Activated T-helper 2 cell treated with anti-CD3 and anti-CD28 coated beads, Interferon-gamma antibody, Interleukin-2, Interleukin-4, amounts not matched to agents 10 μg/mL and 5 μg/mL and 100 μg/mL, durations not matched to agents 14 hours and 24 hours and 36 hours (primary cell): ENCODE measurements at places on chromosomes 3 and 15.
A peak's percentile ranks its signal among the peaks of the same experiment; 100 is the strongest.

DNA sequence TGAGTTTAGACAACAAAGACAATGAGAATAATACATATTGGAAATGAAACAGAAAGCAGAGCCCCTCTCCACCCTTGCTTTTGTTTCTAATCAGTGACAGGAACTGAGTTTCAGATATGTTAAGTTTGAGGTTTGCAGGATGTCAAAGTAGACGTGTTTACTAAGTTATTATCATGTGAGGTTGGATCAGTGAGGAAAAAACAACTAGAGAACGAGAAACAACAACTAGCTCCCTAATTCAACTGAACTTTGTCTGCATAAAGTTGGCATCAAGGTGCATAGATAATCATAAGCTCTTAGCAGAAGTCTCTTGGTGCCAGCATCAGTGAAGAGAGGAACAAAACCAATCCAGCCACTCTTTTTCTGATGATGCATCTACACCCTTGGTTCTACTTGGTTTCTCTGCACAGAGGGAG lies 491.1 kb upstream of the NR2F2 start:
- H3K4me3 ChIP-seq: peak overlapping the region; percentile 9
- no peak for DNase-seq
- peaks cover 9% of the 10 kb centered on the region for H3K36me3 ChIP-seq
- peak overlapping the region; percentile 48 for H3K27ac ChIP-seq
- peaks cover 40% of the 10 kb centered on the region for H3K4me1 ChIP-seq

DNA sequence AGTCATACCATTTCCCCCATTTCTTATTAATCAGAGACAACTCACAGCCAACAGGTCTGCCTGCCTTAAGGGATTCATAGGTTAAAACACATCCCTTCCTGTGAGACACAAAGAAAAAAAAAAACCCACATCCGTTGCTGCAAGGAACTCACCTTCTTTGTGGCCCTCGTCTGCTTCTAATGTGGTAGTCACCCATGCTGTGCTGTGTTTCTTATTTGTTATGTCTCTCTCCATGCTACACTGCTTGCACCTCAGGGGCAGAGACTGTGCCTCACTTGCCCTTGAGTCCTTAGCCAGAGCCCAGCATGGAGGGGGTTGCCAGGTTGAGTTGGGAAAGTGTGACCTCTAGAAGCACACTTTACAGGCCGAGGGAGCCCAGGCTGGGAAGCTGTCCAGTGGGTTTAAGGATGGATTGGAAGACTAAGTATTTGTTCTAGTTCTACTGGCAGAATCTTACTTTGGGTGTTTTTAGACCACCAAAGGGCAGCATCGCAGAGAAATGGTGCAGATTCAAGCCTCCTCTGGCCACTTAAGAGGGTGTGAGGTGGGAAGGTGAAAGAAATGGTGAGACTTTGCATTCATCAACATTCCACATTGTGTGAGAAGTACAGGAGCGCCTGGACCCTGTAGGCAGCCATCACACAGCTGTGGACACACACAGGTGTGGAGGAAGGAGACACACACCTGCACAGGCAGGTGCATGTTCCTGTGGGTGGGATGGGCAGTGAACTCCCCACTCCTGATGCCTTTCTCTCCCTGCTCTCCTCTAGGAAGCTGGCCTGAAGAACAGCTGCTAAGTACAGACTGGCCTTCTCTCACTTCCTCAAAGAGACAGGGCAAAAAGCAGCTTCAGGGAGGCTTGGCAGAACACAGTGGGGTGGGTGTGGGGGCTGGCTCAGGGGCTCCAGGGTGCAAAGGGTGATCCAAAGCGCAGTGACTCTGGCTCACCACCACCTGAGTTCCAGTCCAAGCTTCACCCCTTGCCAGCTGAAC lies 48.8 kb downstream of the GLB1 start:
- peak overlapping the region; percentile 66 for H3K4me3 ChIP-seq
- H3K36me3 ChIP-seq: peaks cover 77% of the 10 kb centered on the region
- no peaks in the 10 kb centered on the region for H3K27me3 ChIP-seq
- peak overlapping the region; percentile 98 for H3K27ac ChIP-seq
- H3K4me1 ChIP-seq: peaks cover 63% of the 10 kb centered on the region

- no peak overlapping the region for H3K4me3 ChIP-seq
- no peaks in the 10 kb centered on the region for H3K27me3 ChIP-seq
- H3K27ac ChIP-seq: no peak overlapping the region
- H3K36me3 ChIP-seq: no peaks in the 10 kb centered on the region
Measured at GRCh38 chr3:59374091-59374817, 324.4 kb upstream of the CFAP20DC start.

- no peak overlapping the region for H3K4me3 ChIP-seq
- H3K27me3 ChIP-seq: no peaks in the 10 kb centered on the region
- H3K27ac ChIP-seq: no peak overlapping the region
- DNase-seq: no peak
- peaks cover 26% of the 10 kb centered on the region for H3K36me3 ChIP-seq
Measured at GRCh38 chr15:48936666-48937065, 27.1 kb downstream of the SHC4 start.

DNA sequence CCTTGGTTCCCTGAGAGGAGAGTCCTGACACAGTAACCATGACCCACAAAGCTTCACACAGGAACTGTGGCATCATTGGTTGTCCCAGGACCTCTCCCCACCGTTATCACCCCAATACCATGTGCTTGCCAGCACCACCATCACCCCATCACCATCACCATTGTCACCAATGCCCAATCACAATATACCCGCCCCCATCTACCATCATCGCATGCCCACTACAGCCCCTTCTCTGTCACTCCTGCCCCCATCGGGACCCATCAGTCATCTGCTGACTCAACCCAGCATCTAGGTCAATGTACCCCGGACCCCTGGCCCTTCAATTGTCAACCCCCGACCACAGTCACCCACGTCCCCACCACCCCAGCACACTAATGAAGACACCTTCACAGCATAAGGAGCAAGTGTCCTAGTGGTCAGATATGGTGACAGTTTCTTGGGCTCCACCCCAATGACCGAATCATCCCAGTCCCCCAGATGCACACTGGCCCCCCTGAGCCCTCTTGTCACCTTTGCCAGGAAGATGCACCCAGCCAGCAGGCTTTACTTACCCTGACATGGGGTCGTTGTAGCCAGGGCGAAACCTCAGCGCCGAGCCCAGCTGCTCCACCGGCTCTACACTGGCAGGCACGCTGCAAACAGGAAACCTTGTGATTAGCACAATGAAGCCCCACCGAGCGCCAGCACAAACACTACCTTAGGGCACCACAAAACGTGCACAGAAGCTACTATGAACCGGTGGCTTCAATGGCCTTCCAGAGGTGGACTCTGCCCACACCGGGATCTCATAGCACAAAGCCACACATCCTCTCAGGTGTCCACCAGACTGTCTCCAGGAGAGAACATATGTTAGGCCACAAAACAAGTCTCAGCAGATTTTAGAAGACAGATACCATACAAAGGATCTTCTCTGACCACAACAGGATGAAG lies 25.1 kb downstream of the SHISA5 start:
- DNase-seq: peak; percentile 68
- H3K27ac ChIP-seq: peak overlapping the region; percentile 94

DNA sequence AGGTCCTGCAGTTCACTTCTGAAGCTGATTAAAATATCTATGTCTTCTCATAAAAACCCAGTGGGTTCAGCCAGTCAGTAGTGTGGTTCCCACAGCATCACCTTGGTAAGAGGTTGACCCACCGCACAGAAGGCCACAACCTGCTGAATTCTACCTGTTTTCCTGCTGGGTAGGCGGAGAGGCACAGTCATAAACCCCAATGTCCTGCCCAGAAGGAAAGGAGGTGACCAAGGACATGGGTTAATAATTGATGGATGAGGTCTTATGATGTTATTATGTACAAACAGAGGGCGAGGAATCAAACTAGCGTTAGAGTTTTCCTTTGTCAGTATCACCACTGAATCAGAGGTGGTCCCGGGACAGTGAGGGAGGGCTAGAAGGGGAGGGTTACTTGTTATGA lies 27.8 kb downstream of the CA12 start:
- H3K27ac ChIP-seq: no peak overlapping the region
- no peaks in the 10 kb centered on the region for H3K4me1 ChIP-seq
- H3K36me3 ChIP-seq: no peaks in the 10 kb centered on the region
- no peak for DNase-seq

GRCh38 chr3:126944089-126944965 lies 38.6 kb upstream of the PLXNA1 start:
- no peak overlapping the region for H3K27ac ChIP-seq
- H3K36me3 ChIP-seq: no peaks in the 10 kb centered on the region
- H3K4me1 ChIP-seq: peaks cover 4% of the 10 kb centered on the region
- H3K4me3 ChIP-seq: no peak overlapping the region
- peaks cover 2% of the 10 kb centered on the region for H3K27me3 ChIP-seq

DNA sequence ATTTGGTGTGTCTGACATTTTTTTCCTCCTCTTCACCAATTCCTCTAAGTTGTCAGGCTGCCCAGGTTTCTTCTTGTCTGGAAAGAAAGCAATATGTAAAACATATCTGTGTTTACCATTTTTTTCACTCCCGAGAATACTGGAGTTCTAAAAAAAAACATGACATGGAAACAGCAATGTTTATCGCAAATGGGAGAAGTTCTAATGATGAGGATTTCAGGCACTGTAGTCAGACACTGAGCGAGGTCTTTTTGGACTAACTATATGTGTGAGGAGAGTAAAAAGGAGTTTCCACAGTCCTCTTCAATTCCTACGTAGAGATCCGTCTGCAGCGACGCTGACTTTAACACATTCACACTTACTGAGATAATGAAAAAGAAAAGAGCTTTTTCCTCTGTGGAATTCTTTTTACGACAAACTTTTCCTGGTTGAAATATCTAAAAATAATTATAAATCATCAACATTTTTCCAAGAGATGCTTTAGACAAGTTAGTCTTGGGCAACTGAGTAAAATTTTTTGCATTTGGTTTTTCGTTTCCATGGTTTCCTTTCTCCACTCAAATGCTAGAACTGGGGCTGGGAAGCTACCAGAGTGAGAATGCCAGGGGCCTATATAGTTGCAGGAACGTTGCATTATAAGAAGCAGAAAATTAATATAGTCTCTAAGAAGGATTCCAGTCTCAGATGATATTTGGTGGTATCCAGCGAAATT lies 8.4 kb upstream of the SETMAR start:
- no peak overlapping the region for H3K4me3 ChIP-seq
- H3K36me3 ChIP-seq: no peaks in the 10 kb centered on the region
- DNase-seq: no peak
- no peak overlapping the region for H3K27ac ChIP-seq
- no peaks in the 10 kb centered on the region for H3K4me1 ChIP-seq
- peaks cover 21% of the 10 kb centered on the region for H3K27me3 ChIP-seq

GRCh38 chr3:1406250-1406649 lies 313.4 kb downstream of the CNTN6 start:
- no peaks in the 10 kb centered on the region for H3K36me3 ChIP-seq
- H3K4me1 ChIP-seq: no peaks in the 10 kb centered on the region
- no peaks in the 10 kb centered on the region for H3K27me3 ChIP-seq
- H3K27ac ChIP-seq: no peak overlapping the region
- no peak overlapping the region for H3K4me3 ChIP-seq
- no peak for DNase-seq

GRCh38 chr15:44971036-44971435 lies 14.5 kb downstream of the TERB2 start:
- peaks cover 10% of the 10 kb centered on the region for H3K27me3 ChIP-seq
- H3K36me3 ChIP-seq: no peaks in the 10 kb centered on the region
- no peak overlapping the region for H3K27ac ChIP-seq
- H3K4me3 ChIP-seq: no peak overlapping the region
- no peaks in the 10 kb centered on the region for H3K4me1 ChIP-seq

GRCh38 chr3:170417090-170417489 lies 1.6 kb upstream of the CLDN11 start:
- no peak for DNase-seq
- no peaks in the 10 kb centered on the region for H3K36me3 ChIP-seq
- no peak overlapping the region for H3K27ac ChIP-seq
- H3K4me3 ChIP-seq: no peak overlapping the region

DNA sequence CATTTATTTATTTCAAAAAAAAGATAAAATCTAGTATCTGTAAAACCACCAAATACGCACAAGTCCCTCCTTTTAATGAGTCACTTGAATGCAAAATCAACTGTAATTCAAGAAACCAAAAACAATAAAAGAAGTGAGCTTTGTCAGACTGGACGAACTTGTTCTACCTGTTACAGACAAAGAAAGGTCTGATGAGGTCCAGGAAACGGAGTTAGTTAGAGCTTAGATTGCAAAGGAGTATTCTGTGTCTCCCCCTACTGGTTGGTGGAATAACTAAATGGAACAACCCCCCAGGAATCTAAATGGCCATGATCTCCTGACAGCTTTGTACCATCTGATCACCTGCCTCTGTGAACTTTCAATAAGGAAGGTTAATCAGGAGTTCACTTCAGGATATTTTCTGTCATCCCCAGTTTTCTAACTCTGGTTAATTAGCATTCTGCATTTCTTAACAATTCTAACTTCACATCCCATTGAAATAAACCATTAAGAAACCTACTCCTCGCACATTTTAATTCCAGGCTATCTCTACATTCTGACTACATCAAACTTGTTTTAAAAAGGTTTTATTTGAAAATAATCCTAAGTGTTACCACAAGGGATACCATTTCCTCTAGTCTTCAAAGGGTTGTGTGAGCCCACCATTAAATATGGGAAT lies 333.0 kb upstream of the SATB1 start:
- peaks cover 43% of the 10 kb centered on the region for H3K4me1 ChIP-seq
- H3K27ac ChIP-seq: peak overlapping the region; percentile 85
- H3K4me3 ChIP-seq: no peak overlapping the region

DNA sequence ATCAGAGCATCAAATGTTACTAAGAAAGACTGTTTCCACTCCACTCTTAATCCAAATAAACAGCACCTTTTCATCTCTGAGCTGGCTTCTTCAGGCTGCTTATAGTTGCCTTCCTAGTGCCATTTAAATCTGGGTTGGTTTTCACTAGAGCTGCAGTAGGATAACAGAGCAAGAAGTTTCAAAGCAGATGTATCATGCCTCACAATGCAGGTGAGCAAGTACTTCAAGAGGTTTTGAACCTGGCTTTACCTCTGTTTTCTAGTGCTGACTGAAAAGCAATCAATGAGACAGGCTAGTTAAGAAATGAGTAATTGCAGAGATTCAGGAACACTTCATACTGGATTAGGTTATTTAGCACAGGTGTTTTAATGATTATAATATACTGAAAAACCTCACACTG lies 147.7 kb upstream of the SATB1 start:
- H3K27me3 ChIP-seq: no peaks in the 10 kb centered on the region
- H3K27ac ChIP-seq: peak overlapping the region; percentile 37
- peaks cover 17% of the 10 kb centered on the region for H3K4me1 ChIP-seq
- H3K4me3 ChIP-seq: no peak overlapping the region
- no peak for DNase-seq

GRCh38 chr3:158642474-158643210 lies 1.7 kb upstream of the GFM1 start:
- H3K4me3 ChIP-seq: no peak overlapping the region
- no peak overlapping the region for H3K27ac ChIP-seq
- H3K4me1 ChIP-seq: peaks cover 22% of the 10 kb centered on the region
- no peak for DNase-seq

GRCh38 chr3:41933154-41933676 lies 28.7 kb downstream of the ULK4 start:
- no peaks in the 10 kb centered on the region for H3K27me3 ChIP-seq
- H3K27ac ChIP-seq: no peak overlapping the region
- peaks cover 19% of the 10 kb centered on the region for H3K36me3 ChIP-seq
- H3K4me1 ChIP-seq: no peaks in the 10 kb centered on the region

GRCh38 chr3:56525291-56525690 lies 31.7 kb upstream of the CCDC66 start:
- no peak for DNase-seq
- no peaks in the 10 kb centered on the region for H3K36me3 ChIP-seq
- peaks cover 9% of the 10 kb centered on the region for H3K27me3 ChIP-seq
- H3K4me1 ChIP-seq: no peaks in the 10 kb centered on the region
- no peak overlapping the region for H3K4me3 ChIP-seq
- no peak overlapping the region for H3K27ac ChIP-seq

- no peaks in the 10 kb centered on the region for H3K27me3 ChIP-seq
- H3K27ac ChIP-seq: peak overlapping the region; percentile 38
- peaks cover 13% of the 10 kb centered on the region for H3K4me1 ChIP-seq
Measured at GRCh38 chr3:172607305-172608121, 84.3 kb upstream of the TNFSF10 start.

GRCh38 chr3:73060302-73060723 lies 1.1 kb upstream of the EBLN2 start:
- no peak for DNase-seq
- H3K4me1 ChIP-seq: peaks cover 16% of the 10 kb centered on the region
- no peaks in the 10 kb centered on the region for H3K27me3 ChIP-seq
- H3K4me3 ChIP-seq: no peak overlapping the region
